NCI-H1436 (cell line): ENCODE measurements at places on chromosomes 7 and 10.

DNA sequence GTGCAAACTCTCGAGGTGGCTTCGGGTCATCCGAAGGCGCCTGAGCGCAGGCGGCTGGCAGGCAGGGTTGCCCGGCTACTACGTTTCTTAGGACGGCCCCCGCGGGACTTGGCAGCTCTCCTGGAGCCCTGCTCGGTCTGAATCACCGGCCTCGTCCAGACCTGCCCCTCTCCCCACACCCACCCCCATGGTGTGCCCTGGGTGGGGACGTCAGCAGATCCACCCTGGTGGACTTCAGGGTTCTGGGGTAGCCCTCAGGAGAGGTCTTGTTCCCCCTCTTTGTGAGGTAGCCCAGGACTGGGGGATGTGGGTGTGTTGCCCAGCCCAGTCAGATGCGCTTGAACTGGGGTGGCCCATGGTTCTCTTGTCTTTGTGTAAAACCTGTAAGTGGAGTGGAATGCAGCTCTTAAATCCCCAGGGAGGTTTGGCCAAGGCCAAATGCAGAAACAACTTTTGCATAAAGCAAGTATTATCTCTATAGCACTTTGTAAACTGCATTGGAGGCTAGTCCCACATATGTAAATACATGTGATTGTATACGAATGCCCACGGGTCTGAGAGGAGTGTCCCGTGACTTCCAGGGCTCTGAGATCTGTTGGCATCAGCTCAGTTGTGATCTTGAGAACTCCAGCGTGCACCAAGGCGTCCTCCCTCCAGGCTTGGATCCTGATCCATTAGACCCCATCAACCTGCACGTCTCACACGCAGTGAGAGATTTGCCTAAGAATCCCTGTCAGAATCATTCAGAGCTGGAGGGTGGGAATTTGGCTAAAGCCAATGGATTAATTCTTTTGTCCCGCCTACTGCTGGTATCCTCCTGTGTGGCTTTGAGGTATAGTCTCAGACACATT lies 1.8 kb downstream of the PFKFB3 start:
- no peak for DNase-seq

DNA sequence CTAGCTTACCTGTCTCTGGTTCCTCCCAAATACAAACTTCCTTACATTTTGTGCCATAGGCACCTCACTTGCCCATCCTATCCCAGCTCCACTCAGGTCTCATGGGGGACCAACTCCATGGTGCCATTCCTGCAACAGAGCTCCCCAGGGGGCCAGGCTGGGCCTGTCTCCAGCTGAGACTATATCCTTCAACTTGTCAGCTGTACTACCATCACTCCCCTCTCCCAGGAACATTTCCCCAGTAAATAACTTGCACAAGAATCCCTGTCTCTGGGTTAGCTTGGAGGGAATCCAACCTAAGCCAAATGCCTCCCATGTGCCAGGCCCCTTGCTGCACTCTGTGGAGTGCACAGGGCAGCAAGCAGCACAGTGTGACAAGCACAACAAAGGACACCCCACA lies 33.2 kb downstream of the FRMPD2 start:
- no peak for DNase-seq

GRCh38 chr7:43753271-43753810 lies 5.1 kb upstream of the BLVRA start:
- DNase-seq = no peak

GRCh38 chr7:144830024-144830785 lies 5.6 kb downstream of the TPK1 start:
- DNase-seq = no peak

GRCh38 chr10:74156919-74157289 lies 5.9 kb downstream of the ADK start:
- DNase-seq = no peak

DNA sequence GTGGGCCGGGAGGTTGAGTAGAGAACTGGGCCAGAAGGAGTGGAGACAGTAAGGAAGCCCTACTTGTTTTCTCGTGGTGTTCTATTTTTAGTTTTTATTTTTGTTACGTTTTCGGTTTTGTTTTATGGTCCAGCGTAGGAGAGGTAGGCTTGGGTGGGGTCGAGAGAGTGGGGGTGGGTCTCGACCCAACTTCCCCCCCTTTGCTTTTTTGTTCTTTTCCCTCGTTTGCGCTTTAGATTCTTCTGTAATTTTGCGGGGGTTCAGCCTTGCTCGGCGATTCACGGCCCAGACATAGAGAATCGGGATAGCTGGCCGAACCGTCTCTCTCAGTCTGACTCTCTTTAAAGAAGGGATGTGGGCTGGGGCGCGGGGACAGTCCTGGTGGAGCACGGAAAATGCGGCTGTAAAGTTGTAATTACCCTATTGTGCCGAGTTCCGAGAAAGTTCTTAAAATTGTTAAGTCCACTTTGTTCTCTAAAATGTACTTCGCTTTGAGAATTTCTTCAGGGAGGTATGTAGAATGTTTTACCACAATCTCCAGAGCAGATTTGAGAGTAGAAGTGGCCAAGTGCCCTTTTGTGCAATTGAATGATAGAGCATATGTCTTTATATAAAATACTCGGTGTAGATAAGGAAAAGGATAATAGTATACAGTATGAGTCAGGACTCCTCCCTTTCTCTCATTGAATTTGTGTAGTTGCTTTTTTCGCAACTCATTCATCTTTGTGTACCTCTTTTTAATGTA lies 816 bp downstream of the DMTF1 start:
- DNase-seq = no peak

- DNase-seq = no peak
These were observed 69.8 kb upstream of the SEMA3A start for GRCh38 chr7:84264396-84264795.

GRCh38 chr7:98459529-98459928 lies 58.6 kb upstream of the BAIAP2L1 start:
- DNase-seq = no peak

DNA sequence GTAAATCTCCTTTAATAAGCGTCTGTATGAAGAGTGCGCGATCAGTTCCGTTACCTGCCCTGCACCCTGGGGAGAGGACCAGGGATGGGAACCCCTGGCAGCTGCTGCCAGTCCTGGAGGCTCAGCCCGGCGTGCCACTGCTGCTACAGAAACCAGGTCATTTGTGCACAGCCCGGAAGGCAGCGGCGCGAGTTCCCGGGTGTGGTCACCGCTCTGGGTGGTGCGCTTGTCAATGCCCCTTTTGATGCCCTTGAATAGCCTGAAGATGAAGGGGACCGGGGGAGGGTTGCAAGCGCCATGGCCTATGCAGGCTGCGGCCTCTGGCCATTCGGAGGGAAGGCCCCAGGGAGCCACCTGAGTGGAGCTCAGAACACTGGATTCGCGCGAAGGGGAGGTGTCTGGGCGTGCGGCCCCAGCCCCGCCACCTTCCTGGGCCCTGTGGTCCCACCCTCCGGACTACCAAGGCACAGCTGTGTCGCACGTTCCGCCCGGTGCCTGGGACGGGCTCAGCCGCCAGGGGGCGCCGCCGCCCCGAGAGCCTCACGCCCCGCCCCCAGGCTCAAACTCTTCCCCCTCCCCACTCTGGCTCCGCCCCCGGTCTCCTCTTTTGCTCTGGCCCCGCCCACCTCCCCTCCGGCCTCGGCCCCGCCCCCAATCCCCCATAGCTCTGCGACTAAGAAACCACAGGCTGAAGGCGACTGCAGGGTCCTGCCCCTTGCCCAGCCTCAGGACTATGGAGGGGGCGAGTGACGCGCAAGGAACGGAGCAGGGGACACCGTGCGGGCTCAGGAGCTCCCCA lies 16.5 kb downstream of the AP5Z1 start:
- no peak for DNase-seq

DNA sequence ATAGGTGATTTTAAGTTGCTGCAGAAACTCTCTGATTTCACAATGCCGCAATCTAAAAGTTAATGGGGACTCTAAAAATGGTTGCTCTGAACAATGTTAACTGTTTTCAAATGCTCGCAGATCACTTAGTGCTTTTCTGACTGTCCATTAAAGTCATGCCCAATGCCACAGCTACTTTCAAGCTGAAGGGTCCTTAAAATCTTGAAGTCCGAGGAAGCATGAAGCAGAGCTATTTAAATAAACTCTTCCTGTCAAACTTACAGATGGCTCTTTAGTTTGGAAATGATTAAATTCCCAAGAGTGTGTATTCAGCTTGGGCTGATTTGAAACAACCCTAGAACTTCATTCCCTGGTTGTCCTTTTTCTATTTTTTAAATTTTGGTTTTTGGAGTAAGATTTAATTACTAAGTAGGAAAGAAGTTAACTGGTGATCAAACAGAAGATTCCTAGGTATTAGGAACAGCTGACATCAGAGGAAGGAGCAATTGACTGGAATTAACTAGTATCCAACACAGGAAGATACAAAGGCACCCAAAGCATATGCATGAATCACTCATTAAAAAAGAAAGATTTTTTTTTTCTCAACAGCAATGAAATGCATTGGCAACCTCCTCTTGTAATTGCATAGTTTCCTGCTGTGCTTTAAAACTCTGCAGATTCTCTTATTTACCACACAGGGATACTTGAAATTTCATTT lies 105.1 kb downstream of the NRP1 start:
- DNase-seq = no peak

GRCh38 chr10:13699216-13699615 lies 112.5 kb downstream of the PRPF18 start:
- no peak for DNase-seq

- DNase-seq = no peak
These were observed 143.3 kb downstream of the KCNMA1 start for GRCh38 chr10:77494327-77494726.

DNA sequence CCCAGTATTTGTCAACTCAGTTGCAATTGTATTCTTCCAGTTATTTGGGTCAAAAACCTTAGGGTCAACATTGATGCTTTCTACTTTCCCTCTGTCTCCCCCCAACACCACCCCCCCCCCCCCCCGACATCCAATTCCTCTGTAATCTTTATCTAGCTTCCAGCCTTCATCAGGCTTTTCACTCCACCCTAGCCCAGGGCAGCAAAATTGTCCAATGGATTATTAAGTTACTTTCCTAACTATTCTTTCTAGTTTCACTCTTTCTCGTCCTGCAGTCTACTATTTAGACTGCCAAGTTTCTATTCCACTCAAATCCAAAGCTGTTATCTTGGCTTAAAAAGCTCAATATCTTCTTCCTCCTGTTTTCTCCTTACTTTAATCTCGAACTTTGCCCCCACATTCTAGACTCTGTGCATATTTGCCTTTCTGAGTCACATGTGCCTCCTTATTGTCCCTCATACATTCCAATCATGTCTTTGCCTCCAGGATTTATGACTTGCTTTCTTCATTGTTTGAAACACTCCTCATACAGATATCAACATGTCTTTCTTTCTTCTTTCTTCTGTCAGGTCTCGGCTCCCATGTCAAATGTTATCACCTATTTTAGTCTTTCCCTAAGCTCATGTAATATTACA lies 196.6 kb upstream of the TMEM196 start:
- DNase-seq = no peak

DNA sequence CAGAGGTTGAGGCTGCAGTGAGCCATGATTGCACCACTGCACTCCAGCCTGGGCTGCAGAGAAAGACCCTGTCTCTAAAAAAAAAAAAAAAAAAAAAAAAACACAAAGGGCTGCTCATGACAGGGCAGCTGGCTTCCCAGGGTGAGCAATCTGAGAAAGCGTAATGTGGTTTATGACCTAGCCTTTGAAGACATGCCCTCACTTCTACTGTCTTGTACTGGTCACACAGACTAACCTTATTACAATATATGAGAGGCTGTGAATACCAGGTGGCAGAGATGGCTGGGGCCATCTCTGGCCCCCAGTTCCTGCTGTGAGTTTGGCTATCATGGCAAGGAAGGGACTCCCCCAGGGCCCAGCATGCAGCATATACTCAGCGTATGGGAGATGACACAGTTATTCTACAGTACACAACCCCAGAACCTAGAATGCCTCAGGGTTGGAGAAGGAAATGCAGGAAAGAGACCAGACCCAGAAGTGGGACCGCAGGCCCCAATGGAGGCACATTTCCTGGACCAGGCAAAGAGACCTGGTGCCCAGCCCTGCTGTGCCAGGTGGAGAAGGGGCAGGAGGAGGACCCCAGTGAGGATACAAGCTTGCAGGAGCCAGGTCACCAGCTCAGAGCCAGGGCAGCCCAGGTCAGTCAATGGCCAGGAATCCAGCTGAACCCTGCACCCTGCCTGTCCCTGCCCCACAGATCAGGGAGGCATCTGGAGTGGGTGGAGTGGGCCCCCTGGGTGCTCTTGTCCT lies 26.3 kb downstream of the NPTX2 start:
- DNase-seq = no peak

DNA sequence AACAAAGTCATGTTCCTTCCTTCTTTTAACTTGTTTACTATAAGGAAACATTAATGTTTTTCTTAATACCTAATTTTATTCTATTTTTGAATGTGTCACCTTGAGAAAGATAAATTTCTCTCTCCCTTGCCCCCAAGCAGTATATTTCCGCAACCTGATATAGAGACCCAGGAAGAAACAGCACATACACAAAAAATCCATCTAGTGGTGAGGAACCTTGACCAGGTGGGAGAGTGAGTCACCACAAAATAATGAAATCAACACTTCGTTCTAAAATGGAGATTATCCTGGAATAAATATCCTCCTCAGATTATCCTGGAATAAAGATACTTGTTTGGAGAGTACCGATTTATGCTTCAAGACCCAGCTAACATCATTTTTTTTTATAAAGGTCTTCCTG lies 232.9 kb upstream of the PTN start:
- DNase-seq = no peak

GRCh38 chr10:88528806-88529570 lies 54.1 kb downstream of the RNLS start:
- DNase-seq = no peak

- DNase-seq = no peak
These were observed 17.4 kb upstream of the GPR141 start for GRCh38 chr7:37666026-37666799.

DNA sequence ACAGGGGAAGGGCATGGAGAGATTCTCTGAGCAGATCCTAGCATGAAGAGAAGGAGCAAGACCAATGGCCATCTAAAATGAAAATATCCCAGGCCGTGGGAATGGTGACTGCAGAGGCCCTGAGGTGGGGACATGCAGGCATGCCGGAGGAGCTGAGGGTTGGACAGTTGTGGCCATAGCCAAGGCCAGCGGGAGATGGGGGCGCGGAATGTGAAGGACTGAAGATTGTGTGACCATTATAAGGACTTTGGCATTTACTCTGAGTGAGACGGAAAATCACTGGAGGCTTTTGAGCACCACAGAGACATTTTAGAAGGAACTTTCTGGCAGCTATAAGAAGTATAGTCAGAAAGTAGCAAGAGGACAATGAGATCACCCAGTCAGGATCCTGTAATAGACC lies 341.1 kb downstream of the SFMBT2 start:
- no peak for DNase-seq

GRCh38 chr7:134785842-134786241 lies 6.4 kb downstream of the CALD1 start:
- no peak for DNase-seq

DNA sequence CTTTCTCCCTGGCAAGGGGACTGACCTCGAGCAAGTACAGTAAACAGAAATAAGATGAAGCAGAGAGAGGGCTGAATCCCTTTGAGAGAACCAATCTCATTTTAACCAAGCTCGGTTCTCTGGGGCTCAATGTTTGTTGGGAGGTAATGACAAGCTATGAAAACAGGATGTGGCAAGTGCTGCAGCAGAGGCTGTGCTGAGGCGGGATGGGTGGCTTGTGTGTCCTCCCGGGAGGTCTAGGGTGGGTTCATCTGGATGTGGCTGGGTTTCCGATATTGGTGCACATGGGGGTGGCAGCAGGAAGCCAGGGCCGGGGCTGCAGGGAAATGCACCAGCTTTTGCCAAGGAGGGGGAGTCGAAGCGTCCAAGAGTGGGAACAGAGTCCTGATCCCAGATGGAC lies 84.5 kb downstream of the AOAH start:
- no peak for DNase-seq

- no peak for DNase-seq
These were observed 21.5 kb downstream of the RBM33 start for GRCh38 chr7:155665957-155666287.
